ENCODE measurements at places on chromosomes 3 and 15. TPM values are rescaled to one million over a fixed set of nuclear protein-coding genes. Genes with fewer than 3 reads are reported as not detected.
A peak's percentile ranks its signal among the peaks of the same experiment; 100 is the strongest.

The ATP13A5 gene
- not detected for total RNA-seq

DNA sequence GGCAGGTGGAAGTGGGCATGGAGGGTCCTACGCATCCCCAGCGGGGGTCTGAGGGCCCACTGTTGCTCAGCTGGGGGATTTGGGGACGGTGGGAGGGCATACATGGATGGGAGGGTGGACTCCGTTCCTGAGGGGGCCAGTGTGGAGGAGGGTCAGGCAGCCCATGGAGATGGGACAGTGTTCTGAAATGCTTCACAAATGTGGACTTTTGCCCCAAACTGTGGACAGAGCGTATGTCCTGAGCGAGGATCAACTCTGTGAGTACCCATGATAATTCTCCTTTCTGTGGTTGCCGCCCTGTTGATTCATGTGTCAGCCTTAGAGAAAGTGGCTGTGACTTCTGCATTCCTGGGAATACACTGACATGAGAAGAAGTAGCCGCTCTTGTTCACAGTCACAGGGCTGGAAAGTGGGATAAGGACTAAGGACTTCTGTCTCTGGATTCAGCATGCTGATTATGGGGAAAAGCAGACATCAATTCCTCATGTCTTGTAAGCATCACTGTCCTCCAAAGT is 33.4 kb downstream of the SMAD3 start:
- no peak for DNase-seq

DNA sequence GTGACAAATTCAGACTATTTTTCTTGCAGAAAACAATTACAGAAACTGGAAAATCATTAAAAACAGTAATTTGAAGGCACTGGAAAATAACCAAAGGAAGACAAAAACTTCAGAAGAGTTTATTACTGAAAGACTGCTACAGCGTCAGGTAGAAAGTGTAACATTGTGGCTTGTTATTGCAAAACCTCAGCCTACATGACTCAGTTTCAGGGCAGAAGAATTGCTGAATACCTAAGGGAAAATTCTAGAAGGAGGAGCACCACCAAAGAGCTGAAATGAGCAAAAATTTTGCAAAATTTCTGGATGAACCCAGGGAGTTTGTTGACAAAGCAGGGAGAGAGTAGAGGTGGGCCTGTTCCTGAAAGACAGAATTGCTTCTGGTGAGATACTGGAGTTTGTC is 219.6 kb downstream of the C3orf38 start:
- DNase-seq, result no peak

DNA sequence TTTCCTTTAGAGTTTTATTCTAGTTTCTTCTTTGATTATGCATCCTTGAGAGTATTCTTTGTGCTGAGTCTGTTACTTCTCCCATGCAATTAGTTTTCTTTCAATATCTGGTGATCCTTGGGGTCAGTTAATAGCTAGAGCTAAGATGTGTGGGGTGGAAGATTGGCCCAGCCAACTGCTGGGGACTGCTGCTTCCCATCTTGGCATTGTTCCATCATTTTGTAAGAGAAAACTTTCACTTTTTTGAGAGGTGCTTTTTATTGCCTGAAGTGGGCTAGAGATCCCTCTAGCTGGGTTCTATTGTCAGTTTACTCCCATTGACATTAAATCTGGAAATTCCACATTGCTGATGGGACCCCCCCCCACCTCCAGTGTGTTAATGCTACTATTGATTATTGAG is 15.4 kb downstream of the BCL2L10 start:
- no peak for DNase-seq

- no peak for DNase-seq
Measured at GRCh38 chr3:144677103-144677502, 705.5 kb downstream of the DIPK2A start.

GRCh38 chr15:91552555-91552954 is 301.0 kb upstream of the SLCO3A1 start:
- no peak for DNase-seq

DNA sequence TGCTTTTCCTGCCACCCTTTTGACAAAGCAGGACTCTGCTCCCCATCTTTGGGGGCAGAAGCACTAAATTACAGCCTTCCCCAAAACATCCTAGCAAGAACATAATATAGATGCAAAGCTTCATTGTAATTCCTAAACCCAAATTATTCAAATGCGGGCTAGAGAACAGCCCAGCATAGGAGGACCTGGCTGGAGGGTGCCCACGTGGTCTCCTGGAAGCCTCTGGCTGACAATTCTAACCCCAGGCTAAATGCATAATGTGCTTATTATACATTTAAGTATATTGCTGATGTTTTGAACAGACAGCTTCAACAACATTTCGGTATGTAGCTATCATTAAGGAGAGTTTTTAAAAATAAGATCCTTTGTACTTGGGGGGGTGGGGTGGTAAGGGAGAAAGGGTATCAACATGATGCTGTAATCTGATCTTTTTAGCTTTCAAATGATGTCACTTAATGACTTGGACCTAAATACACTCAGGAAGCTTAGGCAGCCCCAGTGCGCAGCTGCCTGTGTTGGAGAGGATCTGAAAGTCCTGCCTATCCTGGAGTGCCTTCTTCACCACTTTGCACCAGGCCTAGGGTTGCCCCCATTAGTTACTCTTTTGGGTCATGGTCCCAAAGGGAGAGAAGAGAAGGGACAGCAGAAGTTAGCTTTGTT is 57.2 kb upstream of the USP3 start:
- no peak for DNase-seq

GRCh38 chr15:72827226-72827625 is 43.7 kb upstream of the ADPGK start:
- no peak for DNase-seq

GRCh38 chr15:29713784-29714183 is 108.5 kb downstream of the TJP1 start:
- DNase-seq, result no peak

The GMPS gene
- 86.4 TPM for total RNA-seq

- no peak for DNase-seq
Measured at GRCh38 chr15:46548989-46549388, 914.2 kb downstream of the SQOR start.

DNA sequence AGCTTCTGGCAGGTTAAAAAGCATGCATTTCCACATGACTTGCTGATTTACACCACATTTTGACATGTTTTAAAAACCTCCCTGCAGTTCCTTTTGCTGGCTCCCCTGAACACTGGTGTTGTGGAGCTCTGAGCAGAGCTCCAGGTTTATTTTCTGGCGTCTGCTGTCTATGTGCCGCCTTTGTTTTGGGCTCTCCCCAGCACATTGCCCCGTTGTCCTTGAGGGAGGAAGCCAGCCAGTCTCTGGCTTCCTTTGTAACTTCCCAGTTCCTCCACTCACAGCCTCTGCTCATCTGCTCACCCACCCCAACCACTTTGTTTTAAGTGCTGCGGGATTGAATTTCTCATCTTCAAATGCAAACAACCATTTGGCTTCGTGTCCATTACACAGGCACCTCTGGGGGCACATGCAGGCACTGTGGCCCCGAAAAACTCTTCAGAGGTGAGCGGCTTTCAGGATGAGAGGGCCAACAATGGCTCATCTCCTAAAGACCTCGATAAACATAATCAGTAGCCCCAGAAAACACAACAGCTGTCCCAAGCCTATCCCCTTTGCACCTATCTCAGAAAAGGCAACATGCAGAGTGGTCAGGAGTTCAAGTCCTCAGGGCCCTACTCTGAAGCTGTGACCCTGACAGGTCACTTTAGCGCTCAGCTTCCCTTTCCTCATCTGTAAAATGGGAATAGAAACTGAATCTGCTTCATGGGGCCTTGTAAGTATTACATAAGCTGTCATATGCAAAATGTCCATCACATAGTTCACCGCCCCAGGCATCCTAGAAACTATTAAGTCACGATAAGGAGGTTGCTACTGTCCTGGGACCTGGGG is 1.3 kb upstream of the MEF2A start:
- DNase-seq, result no peak

The TMEM158 gene
- 22.1 TPM for total RNA-seq

- peak; percentile 64 for DNase-seq
Measured at GRCh38 chr3:14371573-14372474, 30.6 kb upstream of the SLC6A6 start.

The BDH1 gene
- total RNA-seq, result 0.74 TPM

DNA sequence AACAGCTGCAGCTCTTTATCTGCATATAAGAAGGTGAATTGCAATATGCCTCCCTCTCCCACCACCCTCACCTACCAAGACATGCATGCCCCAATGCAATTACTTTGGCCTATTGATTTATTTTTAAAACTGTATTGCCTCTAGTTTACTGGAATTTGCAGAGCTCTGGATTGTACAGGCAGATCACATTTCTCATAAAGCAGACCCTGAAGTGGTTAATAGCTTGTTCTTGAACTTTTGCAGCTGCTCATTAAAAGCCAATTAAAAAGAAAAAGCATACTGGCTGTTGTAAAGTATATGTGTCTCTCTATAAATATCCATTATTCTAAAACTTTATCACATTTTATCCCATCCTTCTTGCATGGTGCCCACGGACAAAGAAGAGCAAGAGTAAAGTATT is 221.5 kb upstream of the TOPAZ1 start:
- no peak for DNase-seq

- DNase-seq, result no peak
Measured at GRCh38 chr3:23873941-23874340, 42.8 kb downstream of the NKIRAS1 start.

The AZI2 gene
- total RNA-seq, result 66.4 TPM

DNA sequence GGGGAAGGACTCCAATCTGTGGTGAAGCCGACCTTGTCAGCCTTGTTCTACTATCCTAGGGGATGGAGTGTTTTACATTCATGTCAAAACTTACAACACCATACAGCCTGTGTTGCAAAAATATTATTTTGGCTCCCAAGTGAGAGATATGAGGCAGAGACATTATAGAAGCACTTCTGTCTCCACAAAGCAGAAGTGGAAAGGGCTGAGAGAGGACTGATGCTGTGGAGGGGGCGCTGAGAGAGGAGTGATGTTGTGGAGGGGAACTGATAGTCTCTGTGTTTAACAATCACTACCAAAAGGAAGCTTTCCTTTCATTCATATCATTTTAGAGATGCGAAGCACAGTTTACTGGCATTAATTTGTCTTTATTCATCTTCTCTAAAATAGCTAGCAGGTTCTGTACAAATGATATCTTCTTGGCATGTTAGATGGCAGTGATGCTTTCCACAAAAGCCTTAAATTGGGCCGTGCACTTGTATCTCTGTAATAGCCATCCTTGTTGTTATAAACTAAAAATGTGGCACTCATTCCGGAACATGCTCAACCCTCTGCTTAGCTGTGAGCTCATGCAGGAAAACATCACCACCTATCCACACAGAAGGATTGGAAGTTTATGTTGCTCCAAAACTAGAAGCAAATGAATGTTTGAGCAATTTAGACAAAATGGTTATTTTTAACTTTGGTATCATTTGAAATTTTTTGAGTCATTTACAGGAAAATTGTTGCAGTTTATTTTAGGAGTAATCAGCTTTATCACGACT is 134.6 kb upstream of the TP63 start:
- no peak for DNase-seq

- no peak for DNase-seq
Measured at GRCh38 chr3:196694202-196694638, 17.8 kb downstream of the CEP19 start.

DNA sequence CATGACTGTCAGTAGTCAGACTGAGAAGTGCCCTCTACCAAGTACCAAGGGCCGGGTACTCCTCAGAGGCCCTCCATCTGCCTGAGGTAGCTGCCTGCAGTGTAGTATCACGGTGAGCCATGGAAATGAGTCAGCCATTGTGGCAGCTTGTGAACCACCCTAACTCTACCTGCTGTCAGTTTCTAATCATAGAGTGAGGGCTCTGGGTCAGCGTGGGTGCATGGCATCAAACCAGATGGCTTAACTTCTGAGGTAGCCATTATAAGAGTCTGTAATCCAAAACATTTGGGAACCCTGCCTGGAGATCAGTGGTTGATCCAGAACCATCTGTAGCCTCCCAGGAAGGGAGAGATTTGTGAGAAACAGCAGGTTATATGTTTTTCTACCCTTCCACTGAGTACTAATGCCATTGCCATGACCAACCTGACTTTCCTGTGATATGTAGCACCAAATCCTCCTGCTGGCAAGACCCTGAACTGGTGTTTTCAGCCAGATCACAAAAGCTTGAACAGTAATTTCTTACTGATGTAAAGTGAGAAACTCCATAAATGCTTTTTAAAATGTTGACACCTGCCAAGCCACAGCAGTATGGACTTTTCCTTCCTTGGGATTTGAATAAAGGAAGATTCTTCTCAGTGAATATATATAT is 38.9 kb downstream of the ABHD2 start:
- no peak for DNase-seq

The IMPG2 gene
- not detected for total RNA-seq

The CIDEC gene
- not detected for total RNA-seq

The VIPR1 gene
- 0.35 TPM for total RNA-seq

DNA sequence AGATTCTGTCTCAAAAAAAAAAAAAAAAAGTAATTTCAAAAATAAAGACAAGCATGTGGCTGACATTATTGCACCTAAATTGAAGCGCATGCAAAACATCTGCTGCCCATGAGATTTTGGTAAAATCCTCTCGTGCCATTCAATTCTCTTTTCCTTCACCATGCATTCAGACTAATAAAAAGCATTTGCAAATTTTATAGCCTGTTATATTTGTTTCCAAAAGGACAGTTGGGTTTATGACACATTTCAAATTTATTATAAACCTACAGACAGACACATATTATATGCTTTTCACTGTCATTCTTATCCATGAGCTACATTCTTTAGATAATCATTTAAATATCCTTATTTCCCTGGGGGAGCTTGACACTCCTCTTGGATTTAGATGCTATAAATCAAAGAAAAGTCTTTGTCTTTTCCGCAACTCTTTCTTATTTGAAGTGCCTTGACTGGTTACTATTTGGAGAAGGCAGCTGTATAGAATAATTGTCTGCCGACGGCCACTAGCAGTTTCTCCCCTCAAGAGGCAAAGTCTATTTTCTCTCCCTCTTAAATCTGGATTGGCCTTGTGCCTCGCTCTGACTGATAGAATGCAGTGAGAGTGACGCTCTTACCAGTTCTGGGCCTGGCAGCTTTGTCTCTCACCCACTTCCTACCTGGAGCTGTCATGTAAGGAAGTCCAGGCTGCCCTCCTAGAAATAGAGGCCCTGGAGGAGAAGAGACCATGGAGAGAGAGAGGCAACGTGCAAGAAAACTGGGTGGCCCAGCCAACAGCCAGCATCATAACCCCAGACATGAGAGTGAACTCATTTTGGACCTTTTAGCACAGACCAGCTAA is 6.8 kb upstream of the LRIG1 start:
- DNase-seq, result no peak

- DNase-seq, result no peak
Measured at GRCh38 chr3:194130188-194130587, 5.8 kb upstream of the HES1 start.

GRCh38 chr3:124363476-124363875 is 366.8 kb upstream of the UMPS start:
- no peak for DNase-seq

The SYNPR gene
- not detected for total RNA-seq

DNA sequence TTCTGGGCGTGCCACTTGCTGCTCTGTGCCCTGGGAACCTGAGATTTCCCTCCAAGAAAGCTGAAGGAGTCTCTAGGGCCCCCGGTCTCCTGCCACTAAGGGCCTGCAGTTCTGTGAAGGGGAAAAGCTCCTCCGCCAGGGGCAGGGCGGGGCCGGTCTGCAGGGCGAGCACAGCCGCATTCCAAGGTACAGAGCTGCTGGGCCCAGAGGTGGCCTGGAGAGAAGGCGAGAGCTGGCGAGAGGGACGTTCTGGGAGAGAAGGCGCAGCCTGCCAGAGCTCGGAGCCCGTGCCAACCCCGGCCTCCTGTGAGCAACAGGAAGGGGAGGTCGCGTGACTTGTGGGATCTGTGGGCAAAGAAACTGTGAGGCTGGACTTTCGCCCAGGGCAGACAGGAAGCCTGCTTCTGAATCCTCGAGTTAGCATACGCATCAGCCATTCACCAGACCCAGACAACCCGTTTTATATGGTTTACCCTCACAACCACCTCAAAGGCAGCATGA is 500.4 kb downstream of the SHQ1 start:
- DNase-seq, result no peak
